ENCODE measurements at places on chromosomes 5 and 9. TPM values are rescaled to one million over a fixed set of nuclear protein-coding genes. Genes with fewer than 3 reads are reported as not detected.

CCIN gene
- total RNA-seq: not detected

PAXX gene
- 109 TPM for total RNA-seq

SPINK7 gene
- total RNA-seq: not detected

PRSS3 gene
- total RNA-seq: not detected

IFNK gene
- not detected for total RNA-seq

RNF44 gene
- 27.3 TPM for total RNA-seq

PPP3R2 gene
- not detected for total RNA-seq

BRD8 gene
- 96.1 TPM for total RNA-seq

MARCOL gene
- total RNA-seq: not detected

KLF4 gene
- 24.9 TPM for total RNA-seq

PTGR1 gene
- 50.7 TPM for total RNA-seq

C9orf50 gene
- total RNA-seq: not detected

ERP44 gene
- 27.3 TPM for total RNA-seq

CAPSL gene
- not detected for total RNA-seq

LCN9 gene
- total RNA-seq: not detected

DNA sequence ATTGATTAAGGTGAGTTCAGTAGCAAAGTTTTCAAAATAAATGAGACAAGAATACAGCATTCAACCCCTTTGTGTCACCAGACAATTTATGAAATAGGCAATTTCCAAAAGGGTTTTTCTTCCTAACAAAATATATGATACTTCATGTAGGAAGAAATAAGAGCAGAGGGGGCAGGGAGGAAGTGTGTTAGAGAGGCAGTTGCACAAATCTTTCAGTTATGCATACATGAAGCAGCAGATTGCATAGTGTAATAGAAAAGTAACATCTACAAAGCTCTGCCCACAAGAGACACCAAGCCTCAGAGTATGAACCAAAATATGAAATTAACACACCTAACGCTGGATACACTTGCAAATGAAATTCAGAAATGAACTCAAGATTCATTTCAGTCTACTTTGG is 157.0 kb downstream of the DENND1A start:
- H3K4me3 ChIP-seq: no peak overlapping the region
- H3K4me1 ChIP-seq: no peaks in the 10 kb centered on the region
- no peaks in the 10 kb centered on the region for H3K27me3 ChIP-seq
- H3K36me3 ChIP-seq: no peaks in the 10 kb centered on the region
- no peak overlapping the region for H3K27ac ChIP-seq

GRCh38 chr9:64773491-64773931 is 511.5 kb downstream of the FOXD4L5 start:
- H3K27me3 ChIP-seq: no peaks in the 10 kb centered on the region
- H3K27ac ChIP-seq: no peak overlapping the region
- H3K36me3 ChIP-seq: no peaks in the 10 kb centered on the region
- DNase-seq: peak; percentile 0

- H3K36me3 ChIP-seq: no peaks in the 10 kb centered on the region
- no peaks in the 10 kb centered on the region for H3K27me3 ChIP-seq
- H3K4me1 ChIP-seq: no peaks in the 10 kb centered on the region
Measured at GRCh38 chr5:100519075-100519474, 16.1 kb upstream of the FAM174A start.

GRCh38 chr5:121285801-121286521 is 565.7 kb upstream of the FTMT start:
- no peak overlapping the region for H3K27ac ChIP-seq
- no peaks in the 10 kb centered on the region for H3K36me3 ChIP-seq
- no peak for DNase-seq
- H3K4me1 ChIP-seq: no peaks in the 10 kb centered on the region

- no peaks in the 10 kb centered on the region for H3K36me3 ChIP-seq
- no peak for DNase-seq
- no peak overlapping the region for H3K4me3 ChIP-seq
- no peaks in the 10 kb centered on the region for H3K4me1 ChIP-seq
- no peaks in the 10 kb centered on the region for H3K27me3 ChIP-seq
Measured at GRCh38 chr5:9408964-9409363, 136.9 kb downstream of the SEMA5A start.

DNA sequence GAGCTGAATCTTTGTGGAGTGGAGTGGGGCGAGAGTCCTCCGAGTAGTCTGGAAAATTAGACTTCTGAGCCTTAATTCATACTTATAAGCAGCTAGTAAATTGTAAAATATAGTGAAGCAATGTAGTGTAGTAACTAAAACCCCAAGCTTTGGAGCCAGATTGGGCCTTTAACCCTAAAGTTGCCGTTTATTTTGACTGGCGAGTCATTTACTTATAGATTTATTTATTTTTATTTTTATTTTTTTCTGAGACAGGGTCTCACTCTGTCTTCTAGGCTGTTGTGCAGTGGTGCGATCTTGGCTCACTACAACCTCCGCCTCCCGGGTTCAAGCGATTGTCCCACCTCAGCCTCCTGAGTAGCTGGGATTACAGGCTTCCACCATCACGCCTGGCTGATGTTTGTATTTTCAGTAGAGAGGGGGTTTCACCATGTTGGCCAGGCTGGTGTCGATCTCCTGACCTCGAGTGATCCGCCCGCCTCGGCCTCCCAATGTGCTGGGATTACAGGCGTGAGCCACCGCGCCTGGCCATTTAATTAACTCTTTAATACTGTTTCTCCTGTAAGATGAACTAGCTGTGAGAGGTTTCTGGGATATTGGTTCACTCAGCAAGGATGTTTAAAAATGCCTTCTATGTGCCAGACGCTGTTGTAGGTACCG is 687 bp upstream of the RPS23 start:
- H3K36me3 ChIP-seq: peaks cover 25% of the 10 kb centered on the region
- peaks cover 17% of the 10 kb centered on the region for H3K4me1 ChIP-seq
- peak overlapping the region; percentile 87 for H3K27ac ChIP-seq
- no peaks in the 10 kb centered on the region for H3K27me3 ChIP-seq
- DNase-seq: no peak

GRCh38 chr9:99828417-99829176 is 6.9 kb downstream of the NR4A3 start:
- peak; percentile 9 for DNase-seq
- H3K4me3 ChIP-seq: no peak overlapping the region
- H3K4me1 ChIP-seq: peaks cover 13% of the 10 kb centered on the region
- no peaks in the 10 kb centered on the region for H3K27me3 ChIP-seq

GRCh38 chr5:24363789-24364481 is 280.8 kb downstream of the CDH10 start:
- no peaks in the 10 kb centered on the region for H3K27me3 ChIP-seq
- H3K4me1 ChIP-seq: no peaks in the 10 kb centered on the region
- no peak for DNase-seq
- H3K36me3 ChIP-seq: no peaks in the 10 kb centered on the region

- H3K4me3 ChIP-seq: no peak overlapping the region
- no peaks in the 10 kb centered on the region for H3K4me1 ChIP-seq
- H3K36me3 ChIP-seq: no peaks in the 10 kb centered on the region
- no peaks in the 10 kb centered on the region for H3K27me3 ChIP-seq
- no peak overlapping the region for H3K27ac ChIP-seq
- DNase-seq: no peak
Measured at GRCh38 chr5:133371371-133372155, 240.8 kb downstream of the FSTL4 start.

- no peaks in the 10 kb centered on the region for H3K36me3 ChIP-seq
- no peak overlapping the region for H3K4me3 ChIP-seq
- H3K27me3 ChIP-seq: no peaks in the 10 kb centered on the region
- DNase-seq: peak; percentile 84
- peak overlapping the region; percentile 88 for H3K27ac ChIP-seq
- H3K4me1 ChIP-seq: peaks cover 50% of the 10 kb centered on the region
Measured at GRCh38 chr9:124280176-124280691, 22.5 kb downstream of the NEK6 start.

DNA sequence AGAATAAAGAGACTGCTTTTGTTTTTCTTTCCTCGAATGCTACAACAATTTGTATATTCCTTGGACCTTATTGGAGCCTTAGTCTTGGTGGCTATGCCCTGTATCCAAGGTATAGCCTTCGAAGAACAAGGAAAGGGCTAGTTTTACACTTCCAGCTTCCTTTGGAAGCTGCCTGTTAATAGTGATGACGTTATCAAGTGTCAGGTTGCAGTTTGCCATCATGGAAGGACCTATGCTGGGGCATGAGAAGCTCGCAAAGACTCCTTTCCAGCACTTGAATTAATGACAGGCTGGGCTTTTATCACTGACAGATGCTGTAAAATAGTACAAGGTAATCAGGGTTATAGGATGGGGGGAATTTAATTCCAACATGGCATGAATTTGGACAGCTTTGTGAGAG is 157.9 kb downstream of the KDM4C start:
- no peak overlapping the region for H3K4me3 ChIP-seq
- no peak overlapping the region for H3K27ac ChIP-seq
- peaks cover 10% of the 10 kb centered on the region for H3K4me1 ChIP-seq
- H3K36me3 ChIP-seq: no peaks in the 10 kb centered on the region
- no peaks in the 10 kb centered on the region for H3K27me3 ChIP-seq

DNA sequence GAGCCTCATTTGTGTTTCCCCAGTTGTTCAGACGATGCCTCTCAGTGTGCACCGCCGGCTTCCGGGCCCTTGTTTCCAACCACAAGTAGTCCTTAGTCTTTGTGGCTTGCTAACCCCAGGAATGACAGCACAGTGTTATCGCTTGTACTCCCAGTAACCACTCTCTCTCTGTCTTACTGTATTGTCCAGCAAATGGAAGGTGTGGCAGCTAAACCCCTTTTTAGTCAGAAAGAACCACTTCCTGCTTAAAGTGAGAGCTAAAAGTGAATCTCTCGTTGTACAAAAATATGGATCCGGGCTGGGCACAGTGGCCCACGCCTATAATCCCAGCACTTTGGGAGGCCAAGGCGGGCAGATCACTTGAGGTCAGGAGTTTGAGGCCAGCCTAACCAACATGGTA is 61.3 kb downstream of the ENC1 start:
- H3K27ac ChIP-seq: no peak overlapping the region
- no peak for DNase-seq
- no peaks in the 10 kb centered on the region for H3K36me3 ChIP-seq
- H3K4me1 ChIP-seq: no peaks in the 10 kb centered on the region
- no peaks in the 10 kb centered on the region for H3K27me3 ChIP-seq

GRCh38 chr9:16289639-16290038 is 580.8 kb downstream of the BNC2 start:
- no peaks in the 10 kb centered on the region for H3K27me3 ChIP-seq
- DNase-seq: no peak
- H3K4me3 ChIP-seq: no peak overlapping the region
- H3K4me1 ChIP-seq: peaks cover 4% of the 10 kb centered on the region
- no peaks in the 10 kb centered on the region for H3K36me3 ChIP-seq

GRCh38 chr9:89502671-89503070 is 4.8 kb upstream of the SEMA4D start:
- H3K36me3 ChIP-seq: no peaks in the 10 kb centered on the region
- no peak for DNase-seq
- H3K27ac ChIP-seq: no peak overlapping the region
- H3K4me1 ChIP-seq: peaks cover 25% of the 10 kb centered on the region
- H3K4me3 ChIP-seq: no peak overlapping the region
- H3K27me3 ChIP-seq: no peaks in the 10 kb centered on the region

- no peak for DNase-seq
- H3K27ac ChIP-seq: no peak overlapping the region
- no peaks in the 10 kb centered on the region for H3K4me1 ChIP-seq
- no peak overlapping the region for H3K4me3 ChIP-seq
- no peaks in the 10 kb centered on the region for H3K36me3 ChIP-seq
Measured at GRCh38 chr5:102778478-102778877, 23.4 kb downstream of the PAM start.

DNA sequence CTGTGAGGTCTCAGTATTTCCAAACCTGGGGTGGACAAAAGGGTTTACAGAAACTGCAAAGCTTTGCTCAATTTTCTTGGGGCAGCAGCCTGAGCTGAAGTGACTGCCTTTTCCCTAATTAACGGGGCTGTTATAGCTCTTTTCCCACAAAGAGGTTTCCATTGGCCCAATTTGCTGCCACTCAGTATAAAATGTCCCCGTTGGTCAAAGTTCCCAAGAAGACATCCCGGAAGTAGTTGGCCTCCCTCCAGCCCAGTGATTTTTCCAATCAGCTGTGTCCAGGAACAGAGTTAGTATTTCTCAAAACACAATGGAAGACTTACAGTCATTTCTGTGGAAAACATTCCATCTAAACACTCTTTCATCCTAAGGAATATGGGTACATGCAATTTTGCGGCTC is 643.6 kb downstream of the ACTL7B start:
- H3K4me1 ChIP-seq: no peaks in the 10 kb centered on the region
- H3K27me3 ChIP-seq: no peaks in the 10 kb centered on the region
- DNase-seq: no peak
- H3K36me3 ChIP-seq: no peaks in the 10 kb centered on the region

GRCh38 chr9:27124151-27124550 is 15.1 kb downstream of the TEK start:
- no peaks in the 10 kb centered on the region for H3K27me3 ChIP-seq
- DNase-seq: no peak
- H3K36me3 ChIP-seq: no peaks in the 10 kb centered on the region
- H3K4me1 ChIP-seq: no peaks in the 10 kb centered on the region
- H3K27ac ChIP-seq: no peak overlapping the region
- H3K4me3 ChIP-seq: no peak overlapping the region

- DNase-seq: no peak
- H3K4me1 ChIP-seq: no peaks in the 10 kb centered on the region
- no peaks in the 10 kb centered on the region for H3K27me3 ChIP-seq
- no peaks in the 10 kb centered on the region for H3K36me3 ChIP-seq
- H3K4me3 ChIP-seq: no peak overlapping the region
Measured at GRCh38 chr9:134630861-134631260, 10.7 kb upstream of the COL5A1 start.

DNA sequence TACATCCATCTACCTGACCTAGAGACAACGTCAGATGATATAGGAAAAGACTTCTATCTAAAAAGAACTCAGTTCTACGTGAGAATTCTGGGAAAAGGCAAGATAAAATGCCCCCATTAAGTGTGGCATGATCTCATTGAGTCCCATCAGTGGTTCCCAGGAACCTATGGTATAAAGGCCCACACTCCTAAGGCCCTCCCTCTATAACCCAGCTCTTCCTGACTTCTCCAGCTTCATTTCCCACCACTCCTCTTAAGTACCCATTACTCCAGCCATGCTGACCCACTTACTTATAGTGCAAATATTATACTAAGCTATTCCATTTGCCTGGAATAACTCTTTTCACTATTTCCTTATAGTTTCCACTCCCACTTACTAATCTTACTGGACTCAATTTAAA is 95.4 kb upstream of the NR5A1 start:
- no peaks in the 10 kb centered on the region for H3K27me3 ChIP-seq
- H3K27ac ChIP-seq: no peak overlapping the region
- H3K4me3 ChIP-seq: no peak overlapping the region
- DNase-seq: no peak

GRCh38 chr5:120630550-120630949 is 166.4 kb downstream of the PRR16 start:
- no peak overlapping the region for H3K4me3 ChIP-seq
- no peak overlapping the region for H3K27ac ChIP-seq
- no peak for DNase-seq

DNA sequence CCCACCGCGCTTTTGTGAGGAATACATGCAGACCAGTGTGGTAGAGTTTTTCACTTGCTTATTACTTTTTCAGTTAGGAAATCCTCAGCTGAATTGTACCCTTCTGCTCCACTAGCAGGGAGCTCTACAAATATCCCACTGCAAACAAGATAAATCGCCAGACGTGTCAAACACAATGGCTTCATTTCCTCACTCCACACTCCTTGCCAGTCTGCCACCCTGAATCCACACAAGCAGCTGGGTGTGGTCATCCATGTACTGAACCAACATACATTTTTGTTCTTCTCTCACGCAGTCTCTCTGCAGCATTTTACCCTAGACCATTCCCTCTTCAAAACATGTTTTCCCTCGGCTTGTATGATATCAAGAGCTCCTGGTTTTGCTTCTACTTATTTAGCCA is 3.7 kb upstream of the ROR2 start:
- no peaks in the 10 kb centered on the region for H3K27me3 ChIP-seq
- no peaks in the 10 kb centered on the region for H3K36me3 ChIP-seq
- H3K27ac ChIP-seq: no peak overlapping the region
- H3K4me1 ChIP-seq: no peaks in the 10 kb centered on the region
- DNase-seq: no peak
- H3K4me3 ChIP-seq: no peak overlapping the region
